ENCODE measurements at places on chromosomes 6 and 20.
A peak's percentile ranks its signal among the peaks of the same experiment; 100 is the strongest.

GRCh38 chr6:166604911-166605310 lies 18.4 kb upstream of the RAMACL start:
- DNase-seq: no peak

GRCh38 chr20:62485062-62485700 lies 9.4 kb upstream of the GATA5 start:
- DNase-seq: peak; percentile 95

- DNase-seq: no peak
Measured at GRCh38 chr20:45181639-45182038, 6.9 kb downstream of the PI3 start.

DNA sequence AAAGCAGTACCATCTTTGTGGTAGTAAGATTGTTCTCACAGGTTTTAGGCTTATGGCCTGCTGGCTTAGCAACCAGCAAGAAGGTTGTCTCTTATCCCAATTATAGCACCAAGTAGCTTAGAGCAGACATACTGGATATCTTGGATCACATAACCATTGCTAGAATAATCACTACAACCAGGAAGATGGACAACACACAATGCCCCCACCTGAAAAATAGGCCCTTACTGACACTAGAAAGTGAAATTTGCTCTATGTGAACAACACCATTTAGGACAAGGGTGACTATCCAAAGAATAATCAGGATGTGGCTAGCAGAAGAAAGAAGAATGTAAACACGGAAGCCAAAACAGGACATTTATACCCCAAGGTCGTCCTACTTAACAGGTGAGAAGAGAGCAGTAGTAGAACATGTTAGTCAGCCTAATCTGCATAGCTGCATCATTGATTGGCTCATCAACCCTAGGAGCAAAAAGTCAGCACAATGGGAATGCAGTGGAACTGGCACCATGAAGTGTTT lies 172.7 kb upstream of the MARCKS start:
- DNase-seq: no peak

DNA sequence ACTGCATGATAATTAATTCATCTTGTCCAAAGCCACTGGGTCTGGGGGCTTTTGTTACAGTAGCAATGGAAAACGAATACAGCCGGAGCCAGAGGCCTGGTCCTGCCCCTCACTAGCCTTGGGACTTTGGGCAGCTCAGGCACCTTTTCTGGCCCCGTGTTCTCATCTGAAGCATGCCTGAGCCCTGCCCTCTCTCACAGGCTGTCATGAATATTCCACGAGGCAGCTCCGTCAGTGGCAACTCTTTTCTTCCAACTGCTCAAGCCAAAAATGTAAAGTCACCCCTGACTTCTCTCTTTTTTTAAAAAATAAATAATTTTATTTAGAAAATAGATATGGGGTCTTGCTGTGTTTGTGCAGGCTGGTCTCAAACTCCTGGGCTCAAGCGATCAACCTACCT lies 5.3 kb downstream of the BNIP5 start:
- no peak for DNase-seq

DNA sequence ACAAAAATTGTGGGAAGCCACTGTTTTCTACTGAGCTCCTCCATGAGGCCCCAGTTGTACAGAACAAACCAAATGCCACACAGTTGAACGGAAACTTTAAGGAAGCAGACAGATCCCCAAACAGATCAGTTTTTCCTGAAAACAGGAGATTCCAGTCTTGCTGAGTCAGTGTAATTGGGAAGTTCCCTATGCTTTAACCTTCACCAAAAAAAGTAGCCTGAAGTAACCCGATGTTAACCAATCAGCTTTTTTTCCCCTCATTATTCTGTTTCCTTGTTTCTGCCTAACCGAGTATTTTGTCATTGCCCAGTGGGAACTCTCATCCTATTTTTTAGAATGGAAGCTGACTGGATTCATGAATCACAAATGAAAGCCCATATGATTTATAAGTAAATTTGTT lies 36.7 kb downstream of the MARCKS start:
- DNase-seq: no peak

GRCh38 chr20:62168061-62168460 lies 14.8 kb upstream of the MTG2 start:
- DNase-seq: no peak

DNA sequence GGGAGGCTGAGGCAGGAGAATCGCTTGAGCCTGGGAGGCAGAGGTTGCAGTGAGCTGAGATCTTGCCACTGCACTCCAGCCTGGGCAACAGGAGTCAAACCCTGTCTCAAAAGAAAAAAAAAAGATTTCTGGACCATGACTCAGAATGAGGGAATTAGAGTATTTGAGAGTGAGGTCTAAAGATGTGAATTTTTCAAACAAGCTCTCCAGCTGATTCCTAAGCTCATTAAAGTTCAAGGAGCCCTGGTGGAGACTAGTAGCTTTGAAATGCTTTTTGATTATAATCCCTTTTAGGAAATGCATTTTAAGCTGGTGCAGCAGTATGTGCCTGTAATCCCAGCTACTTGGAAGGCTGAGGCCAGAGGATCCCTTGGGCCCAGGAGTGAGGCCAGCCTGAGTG lies 21.8 kb upstream of the SRF start:
- no peak for DNase-seq

GRCh38 chr6:8389036-8389818 lies 46.1 kb downstream of the SLC35B3 start:
- no peak for DNase-seq

GRCh38 chr6:111030008-111031007 lies 48.5 kb downstream of the RPF2 start:
- peak; percentile 33 for DNase-seq

GRCh38 chr20:6426287-6426891 lies 303.6 kb upstream of the FERMT1 start:
- peak; percentile 4 for DNase-seq

DNA sequence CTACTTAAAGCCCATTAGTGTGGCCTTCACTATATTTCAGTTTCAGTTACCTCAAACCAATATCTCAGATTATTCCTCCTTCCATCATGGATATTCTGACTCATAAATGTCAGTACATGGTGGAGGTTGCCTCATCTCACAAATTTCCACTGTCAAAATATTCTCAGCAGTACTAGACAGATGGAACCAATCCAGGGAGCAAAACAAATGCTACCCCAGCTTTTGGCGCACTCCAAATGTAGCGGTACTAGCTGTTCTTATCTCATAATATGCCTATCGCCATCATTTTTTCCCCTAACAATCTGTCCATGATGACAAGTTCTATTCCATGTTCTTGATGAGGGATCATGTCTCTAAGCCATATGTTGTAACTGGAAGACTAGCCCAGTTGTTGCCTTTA lies 1026.1 kb downstream of the KIF16B start:
- DNase-seq: no peak

DNA sequence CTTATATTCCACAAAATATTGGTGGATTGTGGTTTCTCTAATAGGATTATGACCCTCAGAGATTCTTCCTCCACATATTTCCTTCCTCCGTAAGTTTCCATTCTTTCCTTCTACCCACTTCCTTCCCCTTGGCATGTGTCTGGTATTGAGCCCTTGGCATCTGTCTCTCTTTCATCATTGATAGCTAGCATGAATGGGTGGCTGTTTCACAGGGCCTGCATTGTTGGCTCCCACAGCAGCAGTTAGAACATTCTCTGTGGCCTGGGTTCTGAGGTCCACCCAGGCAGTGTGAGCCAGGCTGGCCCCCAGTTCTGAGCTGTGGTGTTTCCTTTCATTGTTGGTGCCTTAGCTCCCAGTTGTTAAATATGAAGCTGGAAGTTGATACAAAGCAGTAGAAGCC lies 125.3 kb downstream of the ANKS1A start:
- DNase-seq: no peak
